Amniotic stem cell (primary cell): ENCODE measurements at places on chromosomes 13 and 19.

DNA sequence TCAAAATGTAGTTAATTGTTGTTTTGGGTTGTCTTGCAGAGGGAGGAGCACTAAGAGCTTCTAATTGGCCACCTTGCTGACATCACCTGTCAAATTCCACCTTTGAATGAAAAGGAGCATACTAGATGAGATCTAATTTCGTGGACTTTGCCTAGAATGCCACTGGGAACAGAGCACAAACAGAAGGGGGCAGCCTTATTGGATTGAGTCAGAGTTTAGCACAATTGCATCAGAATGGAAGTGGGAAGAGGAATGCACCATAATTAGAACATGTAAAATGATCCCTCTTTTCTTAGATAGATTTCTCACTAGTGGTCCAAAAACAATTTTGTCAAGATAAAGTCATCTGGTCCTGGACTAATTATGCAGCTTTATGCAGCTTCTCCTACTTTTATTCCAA is 1552.2 kb downstream of the PCDH9 start:
- no peak for DNase-seq

- DNase-seq = no peak
Observed at GRCh38 chr19:7505682-7506384, 10.1 kb upstream of the ZNF358 start.

GRCh38 chr19:27734496-27735220 is 1478.3 kb downstream of the UQCRFS1 start:
- DNase-seq = no peak

GRCh38 chr19:39410017-39410830 is 2.2 kb upstream of the PLEKHG2 start:
- DNase-seq = no peak

DNA sequence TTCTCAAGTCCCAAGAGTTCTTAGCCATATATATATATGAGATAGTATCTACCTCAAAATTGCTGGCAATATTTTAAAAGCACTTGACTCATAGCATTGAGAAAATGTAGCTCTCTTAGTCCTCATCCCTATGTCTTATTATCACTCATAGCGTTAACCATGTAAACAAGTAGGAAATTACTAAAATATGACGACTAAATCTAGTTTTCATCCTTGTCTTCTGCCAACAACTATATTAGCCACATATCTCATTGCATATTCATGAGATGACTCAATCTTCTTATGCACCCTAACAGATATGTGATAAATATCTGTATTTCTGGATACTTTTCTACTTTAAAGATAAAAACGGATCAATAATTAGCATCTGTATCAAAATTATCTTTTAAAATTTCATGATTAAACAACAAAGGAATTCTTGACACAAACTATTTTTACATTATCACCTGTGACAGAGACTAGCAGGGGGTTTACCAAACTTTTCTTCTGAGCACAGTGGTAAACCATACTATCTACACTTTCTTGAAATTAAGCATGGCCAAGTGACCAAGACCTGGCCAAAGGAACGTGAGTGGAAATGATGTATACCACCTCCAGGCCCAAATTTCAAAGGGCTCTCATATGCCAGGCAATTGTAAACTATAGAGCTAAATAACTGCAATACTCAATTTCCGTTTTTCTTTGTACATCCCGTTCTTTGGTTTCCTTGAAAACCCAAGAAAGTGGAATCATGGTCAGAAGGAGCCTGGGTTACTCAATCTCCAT is 45.7 kb downstream of the ZC3H13 start:
- DNase-seq = no peak

GRCh38 chr13:65787082-65787481 is 1443.1 kb downstream of the PCDH9 start:
- no peak for DNase-seq

DNA sequence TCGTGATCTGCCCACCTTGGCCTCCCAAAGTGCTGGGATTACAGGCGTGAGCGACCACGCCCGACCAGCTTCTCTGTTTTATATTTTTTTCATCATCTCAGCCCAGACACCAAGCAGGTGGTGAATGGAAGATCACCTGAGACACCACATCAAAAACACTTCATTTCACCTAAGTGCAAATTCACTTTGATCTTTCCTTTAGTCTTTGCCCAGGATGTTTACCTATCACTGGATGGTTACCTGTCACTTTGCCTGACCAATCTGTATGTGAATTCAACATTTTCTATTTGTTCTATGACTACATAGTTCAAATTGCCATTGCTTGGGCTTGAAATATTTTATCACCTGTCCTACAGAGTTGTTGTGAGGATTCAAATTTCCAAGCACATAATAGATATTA is 65.7 kb downstream of the PAN3 start:
- no peak for DNase-seq

GRCh38 chr19:7729211-7729610 is 2.7 kb downstream of the CLEC4G start:
- DNase-seq = no peak

DNA sequence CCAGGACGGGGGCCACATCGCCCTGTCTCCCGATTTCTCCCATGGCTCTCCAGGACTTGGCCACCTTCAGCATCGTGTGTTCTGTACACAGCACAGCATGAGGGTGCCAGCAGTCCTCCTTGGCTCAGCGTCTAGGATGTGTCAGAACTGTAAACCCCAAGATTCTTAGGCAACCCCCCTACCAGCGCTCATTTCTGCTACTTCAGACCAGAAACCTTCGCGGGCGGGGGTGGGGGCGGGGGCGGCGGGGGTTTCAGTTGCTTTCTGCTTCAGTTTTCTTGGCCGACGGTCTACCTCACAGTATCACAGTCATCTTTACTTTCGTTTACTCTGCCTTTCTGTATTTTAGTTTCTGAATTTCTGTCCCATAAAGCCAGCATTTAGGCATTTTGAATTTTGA is 82.4 kb downstream of the GGACT start:
- DNase-seq = no peak

- no peak for DNase-seq
Observed at GRCh38 chr13:42740753-42741152, 40.6 kb upstream of the FAM216B start.

DNA sequence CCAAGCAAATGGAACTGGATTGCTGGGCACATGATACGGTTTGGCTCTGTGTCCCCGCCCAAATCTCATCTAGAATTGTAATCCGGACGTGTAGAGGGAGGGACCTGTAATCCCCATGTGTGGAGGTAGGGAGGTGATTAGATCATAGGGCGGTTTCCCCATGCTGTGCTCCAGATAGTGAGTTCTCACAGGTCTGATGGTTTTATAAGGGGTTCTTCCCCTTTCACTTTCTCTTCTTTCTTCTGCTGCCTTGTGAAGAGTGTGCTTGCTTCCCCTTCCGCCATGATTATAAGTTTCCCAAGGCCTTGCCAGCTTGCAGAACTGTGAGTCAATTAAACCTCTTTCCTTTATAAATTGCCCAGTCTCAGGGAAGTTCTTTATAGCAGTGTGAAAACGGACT is 32.6 kb upstream of the MTIF3 start:
- DNase-seq = no peak

DNA sequence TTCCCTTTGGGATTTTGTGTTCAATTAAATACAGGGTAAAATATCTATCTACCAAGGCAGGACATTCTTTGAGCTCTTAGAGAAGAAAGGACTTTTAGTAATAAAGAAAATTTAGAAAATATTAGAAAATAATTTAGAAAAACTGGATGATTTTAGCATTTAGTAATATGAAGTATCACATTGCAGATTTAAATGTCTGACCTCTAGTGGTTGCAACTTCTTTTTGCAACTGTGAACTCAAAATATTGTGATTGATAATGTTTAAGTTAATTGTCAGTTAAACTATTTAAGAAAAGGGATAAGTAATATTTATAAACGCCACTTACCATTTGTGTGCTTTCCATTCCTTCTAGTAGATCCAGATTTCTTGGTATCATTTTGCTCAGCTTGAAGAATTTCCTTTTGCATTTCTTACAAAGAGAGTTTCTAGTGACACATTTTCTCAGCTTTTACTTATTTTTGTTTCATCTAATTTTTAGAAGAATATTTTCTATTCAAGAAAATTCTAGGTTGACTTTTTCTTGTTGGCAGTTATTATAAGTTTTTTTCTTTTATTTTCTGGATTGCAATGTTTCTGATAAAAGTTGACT is 10.3 kb upstream of the POSTN start:
- DNase-seq = peak; percentile 9

- no peak for DNase-seq
Observed at GRCh38 chr13:62760724-62761123, 1345.1 kb upstream of the PCDH20 start.

GRCh38 chr19:14015524-14016035 is 9.5 kb upstream of the RFX1 start:
- no peak for DNase-seq

DNA sequence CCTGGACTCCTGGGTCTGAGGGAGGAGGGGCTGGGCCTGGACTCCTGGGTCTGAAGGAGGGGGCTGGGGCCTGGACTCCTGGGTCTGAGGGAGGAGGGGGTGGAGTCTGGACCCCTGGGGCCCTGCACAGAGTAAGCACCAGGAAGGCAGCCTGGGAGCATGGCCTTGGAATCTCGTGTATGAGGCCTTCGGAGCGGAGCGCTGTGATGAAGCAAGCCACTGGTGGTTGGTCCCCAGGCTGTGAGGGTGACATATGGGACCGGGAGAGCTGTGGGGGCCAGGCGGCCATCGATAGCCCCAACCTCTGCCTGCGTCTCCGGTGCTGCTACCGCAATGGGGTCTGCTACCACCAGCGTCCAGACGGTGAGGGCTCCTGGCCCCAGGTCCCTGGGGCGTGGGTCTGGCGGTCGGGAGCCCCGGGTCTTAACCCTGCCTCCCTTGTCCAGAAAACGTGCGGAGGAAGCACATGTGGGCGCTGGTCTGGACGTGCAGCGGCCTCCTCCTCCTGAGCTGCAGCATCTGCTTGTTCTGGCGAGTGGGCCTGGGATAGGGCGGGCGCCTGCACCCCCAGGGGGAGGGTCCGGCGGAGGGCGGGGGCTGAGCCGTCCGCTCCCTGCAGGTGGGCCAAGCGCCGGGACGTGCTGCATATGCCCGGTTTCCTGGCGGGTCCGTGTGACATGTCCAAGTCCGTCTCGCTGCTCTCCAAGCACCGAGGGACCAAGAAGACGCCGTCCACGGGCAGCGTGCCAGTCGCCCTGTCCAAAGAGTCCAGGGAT is 918 bp downstream of the TMEM190 start:
- no peak for DNase-seq

DNA sequence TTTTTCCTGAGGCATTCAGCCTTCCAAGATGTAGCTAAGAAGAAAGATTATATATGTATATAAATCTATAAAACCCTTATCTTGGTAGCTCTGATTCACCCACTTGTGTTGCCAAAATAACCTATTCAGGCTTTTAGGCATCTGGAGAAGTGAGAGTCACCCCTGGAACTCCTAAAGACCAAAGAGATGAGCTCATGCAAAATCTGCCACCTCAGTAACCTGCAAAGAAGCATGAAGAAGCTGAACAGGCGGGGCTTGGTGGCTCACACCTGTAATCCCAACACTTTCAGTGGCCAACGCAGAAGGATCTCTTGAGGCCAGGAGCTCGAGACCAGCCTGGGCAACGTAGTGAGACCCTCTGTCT is 393.7 kb downstream of the FOXO1 start:
- no peak for DNase-seq

GRCh38 chr19:1101337-1101698 is 2.5 kb upstream of the GPX4 start:
- DNase-seq = no peak

GRCh38 chr19:38908911-38909310 is 3.1 kb downstream of the CCER2 start:
- DNase-seq = no peak

GRCh38 chr13:50585674-50586413 is 257.6 kb downstream of the DLEU7 start:
- no peak for DNase-seq

DNA sequence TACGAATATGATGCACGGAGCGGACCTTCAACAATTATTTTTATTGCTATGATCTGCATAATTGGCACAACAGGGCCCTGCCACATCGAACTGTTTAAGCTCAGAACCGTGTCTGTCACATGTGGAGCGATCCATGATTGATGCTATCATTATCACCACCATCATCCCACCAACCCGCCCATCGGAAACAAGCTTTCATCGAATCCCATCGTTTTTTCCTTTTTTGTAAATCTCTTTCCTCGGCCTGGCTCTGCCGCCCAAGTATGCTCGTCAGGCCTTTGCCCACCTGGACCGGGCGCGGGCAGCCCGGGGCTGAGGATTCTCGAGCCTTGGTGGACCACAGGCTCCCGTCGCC is 533 bp upstream of the DCAF15 start:
- DNase-seq = no peak

DNA sequence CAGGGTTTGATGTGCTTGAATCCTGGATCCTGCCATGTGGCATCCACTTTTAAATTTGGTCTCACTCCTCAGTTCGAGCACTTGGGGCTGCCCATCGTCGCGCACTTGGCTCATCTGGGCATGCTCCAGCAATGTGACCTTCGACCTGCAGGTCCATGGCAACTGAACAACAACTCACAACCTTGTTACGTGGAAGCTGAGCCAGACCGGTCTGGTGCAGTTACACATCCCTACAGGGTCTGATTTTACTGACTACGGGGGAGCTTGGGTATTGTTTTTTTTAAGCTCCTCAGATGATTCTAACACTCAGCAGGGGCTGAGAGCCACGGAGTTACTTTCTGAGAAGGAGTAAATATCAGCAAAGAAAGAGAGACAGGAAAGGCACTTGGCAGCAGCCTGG is 769.6 kb downstream of the UQCRFS1 start:
- no peak for DNase-seq

DNA sequence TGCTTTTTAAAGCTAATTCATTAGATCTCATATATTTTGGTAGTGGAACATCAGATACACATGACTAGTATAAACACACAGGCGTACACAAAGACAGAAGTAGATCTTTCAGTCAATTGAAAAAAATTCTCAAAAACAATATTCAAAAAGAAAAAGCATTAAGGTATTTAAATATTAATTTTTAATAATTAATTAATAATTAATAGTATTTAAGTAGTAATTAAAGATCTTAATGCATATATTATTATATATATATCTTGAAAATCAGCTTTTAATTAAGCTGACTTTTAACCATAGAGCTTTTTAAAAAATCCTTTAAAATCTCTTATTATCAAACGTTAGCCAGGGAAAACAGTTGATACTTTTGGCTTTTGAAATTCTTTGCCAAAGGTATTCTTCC is 489.4 kb upstream of the PCDH20 start:
- DNase-seq = no peak

DNA sequence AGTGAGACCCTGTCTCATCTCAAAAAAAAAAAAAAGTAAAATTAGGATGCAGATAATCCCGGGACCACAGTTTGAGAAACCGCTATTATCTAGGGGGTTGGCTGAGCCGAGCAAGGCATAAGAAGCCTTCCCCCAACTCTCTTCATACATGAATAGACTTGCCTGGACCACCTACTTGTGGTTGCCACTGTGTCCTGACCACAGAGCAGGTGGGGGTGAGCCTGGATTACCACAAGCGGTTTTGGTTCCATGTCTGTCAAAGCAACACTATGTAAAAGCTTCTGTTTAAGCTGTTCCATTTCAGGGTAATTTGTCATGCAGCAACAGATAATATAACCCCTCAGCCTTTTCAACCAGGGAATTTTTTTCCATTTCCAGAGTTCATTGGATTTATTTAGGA is 3.3 kb upstream of the NAPA start:
- DNase-seq = no peak

DNA sequence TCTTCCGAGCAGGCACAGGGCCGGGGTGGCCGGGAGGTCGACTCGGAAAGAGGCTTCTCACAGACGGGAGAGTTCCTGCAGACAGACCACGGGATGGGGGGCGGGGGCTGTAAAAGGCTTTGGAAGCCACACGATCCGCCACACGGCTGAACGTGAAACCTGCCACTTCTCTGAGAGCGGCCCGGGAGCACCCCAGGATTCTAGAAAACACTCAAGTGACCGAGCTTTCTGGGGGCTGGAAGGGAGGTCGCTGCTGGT is 15.6 kb upstream of the SLC39A3 start:
- no peak for DNase-seq
